ENCODE measurements at places on chromosomes 11 and 22. TPM values are rescaled to one million over a fixed set of nuclear protein-coding genes. Genes with fewer than 3 reads are reported as not detected.

The IGSF22 gene
- total RNA-seq = not detected

The LMO1 gene
- total RNA-seq = not detected

- no peaks in the 10 kb centered on the region for H3K36me3 ChIP-seq
- DNase-seq = no peak
- no peaks in the 10 kb centered on the region for H3K27me3 ChIP-seq
- H3K4me1 ChIP-seq = peaks cover 8% of the 10 kb centered on the region
These were observed 34.6 kb upstream of the MN1 start for GRCh38 chr22:27836181-27836580.

DNA sequence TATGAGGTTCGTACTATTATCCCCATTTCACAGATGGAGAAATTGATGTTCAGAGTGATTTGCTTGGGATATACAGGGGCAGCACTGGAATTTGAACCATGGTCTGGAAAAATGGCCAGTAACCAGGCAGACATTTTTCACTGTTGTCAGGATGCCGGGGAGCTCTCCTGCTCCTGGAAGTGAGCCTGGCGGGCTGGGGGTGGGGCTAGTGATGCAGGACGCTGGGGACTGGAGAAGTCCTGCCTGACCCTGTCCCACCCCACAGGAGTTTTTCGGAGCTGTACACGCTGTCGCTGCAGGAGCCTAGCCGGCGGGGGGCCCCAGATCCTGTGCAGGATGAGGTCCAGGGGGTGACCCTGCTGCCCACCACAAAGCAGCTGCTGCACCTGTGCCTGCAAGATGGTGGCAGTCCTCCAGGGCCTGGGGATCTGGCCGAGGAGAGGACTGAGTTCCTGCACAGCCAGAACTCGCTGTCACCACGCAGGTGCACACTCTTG lies 11.1 kb downstream of the SIPA1 start:
- H3K4me1 ChIP-seq = peaks cover 12% of the 10 kb centered on the region
- no peak for DNase-seq
- no peaks in the 10 kb centered on the region for H3K27me3 ChIP-seq
- no peak overlapping the region for H3K27ac ChIP-seq
- H3K36me3 ChIP-seq = no peaks in the 10 kb centered on the region
- H3K4me3 ChIP-seq = no peak overlapping the region

DNA sequence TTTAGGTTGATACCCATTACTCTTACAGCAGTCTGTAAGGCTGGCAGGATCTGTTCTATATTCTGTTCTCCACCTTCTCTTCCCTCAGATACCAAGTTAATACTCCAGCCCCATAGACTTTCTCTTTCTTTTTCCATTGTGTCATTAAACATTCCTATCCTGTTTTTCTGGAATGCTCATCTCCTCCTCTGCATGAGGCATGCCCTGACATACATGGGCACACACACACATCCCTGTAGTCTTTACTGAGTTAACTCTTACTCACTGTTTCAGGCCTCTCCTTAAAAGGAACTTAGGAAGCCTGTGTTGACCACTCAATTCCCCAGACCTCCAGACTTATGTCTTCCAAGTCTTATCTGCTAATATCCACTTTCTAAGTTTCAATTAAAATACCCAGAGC lies 476.8 kb downstream of the METTL15 start:
- H3K36me3 ChIP-seq = no peaks in the 10 kb centered on the region
- H3K4me3 ChIP-seq = no peak overlapping the region
- no peaks in the 10 kb centered on the region for H3K4me1 ChIP-seq
- no peak for DNase-seq
- no peaks in the 10 kb centered on the region for H3K27me3 ChIP-seq
